ENCODE measurements at places on chromosomes 2 and 18.

DNA sequence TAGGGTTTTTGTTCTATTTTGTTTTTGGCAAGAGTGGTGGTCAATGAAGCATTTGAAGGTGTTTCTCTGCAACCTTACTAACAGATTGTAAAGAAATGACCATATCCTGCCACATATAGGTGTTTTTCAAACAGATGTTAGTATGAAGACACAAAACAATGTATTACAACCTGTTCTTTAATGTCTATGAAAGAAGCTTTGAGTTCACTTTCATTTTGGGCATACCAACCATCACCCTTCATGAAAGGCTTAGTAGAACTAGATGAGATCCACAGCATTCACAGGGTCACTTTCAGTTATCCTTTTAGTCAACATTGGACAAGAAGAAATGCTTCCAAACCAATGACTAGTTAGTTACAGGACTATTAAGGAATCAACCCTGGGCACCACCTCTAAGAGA, 95.1 kb downstream of the EHBP1 start:
- no peak for DNase-seq

DNA sequence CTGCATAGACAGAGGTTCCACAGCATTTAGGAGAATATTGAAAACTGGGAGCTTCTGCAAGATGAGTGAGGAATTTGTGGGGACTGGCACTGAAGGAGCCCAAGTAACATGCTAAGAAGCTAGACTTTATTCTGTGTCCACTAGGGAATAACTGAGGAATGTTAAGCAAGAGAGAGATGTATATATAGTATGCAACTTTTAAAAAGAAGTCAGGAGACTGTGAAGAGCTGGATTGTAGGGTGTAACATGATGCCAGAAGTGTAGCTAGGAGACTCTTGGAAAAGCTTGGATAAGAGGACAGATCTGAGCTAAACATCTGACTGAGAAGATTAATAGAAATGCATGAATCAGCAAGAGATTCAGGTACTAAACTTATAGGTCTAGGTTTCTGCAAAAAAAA, 270.6 kb upstream of the MMADHC start:
- DNase-seq = no peak

DNA sequence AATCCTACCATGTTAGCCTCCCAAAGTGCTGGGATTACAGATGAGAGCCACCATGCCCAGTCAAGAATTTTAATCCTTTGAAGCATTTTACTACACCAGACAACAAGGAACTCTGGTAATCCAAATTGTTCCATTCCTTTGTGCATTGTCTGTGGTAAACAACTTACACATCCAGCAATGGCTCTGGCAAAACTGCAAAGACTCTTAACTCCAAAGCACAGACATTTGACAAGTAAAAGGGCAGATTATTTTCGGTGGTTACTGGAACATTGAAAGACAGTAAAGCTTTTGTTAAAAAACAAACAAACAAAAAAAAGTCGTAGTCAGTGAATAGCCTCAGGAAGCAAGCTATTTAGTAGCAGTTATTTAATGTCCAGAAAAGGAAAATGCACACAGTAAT, 33.2 kb upstream of the RMND5A start:
- DNase-seq = no peak

- DNase-seq = no peak
These were observed 78.0 kb downstream of the KCNF1 start for GRCh38 chr2:10989782-10990181.

DNA sequence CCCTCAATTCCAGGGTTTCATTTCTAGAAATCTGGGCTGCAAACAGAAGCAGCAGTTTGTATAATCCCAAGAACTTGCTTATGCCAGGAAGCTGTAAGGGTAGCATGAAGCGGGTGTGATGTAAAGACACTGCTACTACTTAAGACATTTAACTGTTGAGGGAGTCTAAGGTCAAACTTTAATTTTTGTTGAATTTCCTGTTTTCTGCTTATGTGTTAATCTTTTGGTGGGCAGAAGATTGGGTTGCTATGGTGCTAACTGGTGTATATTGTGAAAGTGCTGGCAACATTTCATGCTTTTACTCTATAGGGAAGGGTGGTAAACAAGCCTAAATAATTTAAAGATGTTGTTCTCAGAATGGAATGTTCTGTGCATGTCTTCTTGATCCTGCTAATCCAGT, 2.7 kb downstream of the NCOA1 start:
- DNase-seq = no peak

Data from naive B cell (primary cell).